Fibroblast of skin of right biceps (primary cell): ENCODE measurements at places on chromosomes 11 and 22.

GRCh38 chr11:110654456-110654855 lies 57.8 kb downstream of the ARHGAP20 start:
- DNase-seq = peak; percentile 23

GRCh38 chr11:17257196-17257595 lies 19.3 kb upstream of the NUCB2 start:
- DNase-seq = peak; percentile 83

DNA sequence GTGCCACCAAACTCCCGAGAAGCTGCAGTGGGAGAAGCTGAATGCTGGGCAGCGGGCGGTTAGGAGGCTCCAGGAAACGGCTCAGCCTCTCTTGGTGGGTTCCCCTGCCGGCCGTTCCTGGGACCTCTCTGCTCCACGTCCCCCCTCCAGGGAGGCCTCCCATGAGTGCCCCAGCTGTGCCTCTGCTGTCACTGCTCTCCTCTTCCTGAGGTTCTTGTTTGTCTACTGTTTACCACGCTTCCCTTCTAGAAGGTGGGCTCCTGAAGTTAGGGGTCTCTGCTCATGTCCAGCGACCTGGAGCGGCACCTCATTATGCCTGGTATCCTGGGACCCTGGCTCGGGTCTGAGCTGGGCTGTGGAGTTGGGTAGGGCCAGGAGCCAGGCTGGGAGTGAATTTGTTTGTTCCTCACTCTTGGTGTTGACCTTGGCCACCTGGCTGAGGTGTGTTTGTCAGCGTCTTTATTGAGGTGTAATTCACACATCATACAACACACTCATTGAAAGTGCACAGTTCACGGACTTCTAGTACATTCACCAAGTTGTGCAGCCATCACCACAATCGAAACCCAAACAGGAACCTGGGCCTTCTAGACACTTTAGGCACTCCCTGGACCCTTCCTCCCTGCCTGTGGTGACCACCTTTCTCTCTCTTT lies 37.8 kb upstream of the GRAMD4 start:
- no peak for DNase-seq

- DNase-seq = no peak
These were observed 31.5 kb upstream of the PLET1 start for GRCh38 chr11:112292188-112292587.

GRCh38 chr22:39959640-39960447 lies at the start of gene TMA7B:
Gene TMA7B, plus strand, starts transcription at chr22:39960397. Its CDS starts 3,978 bp downstream, at chr22:39964375.
- DNase-seq = peak; percentile 81
